GM04504 (cell line): ENCODE measurements at places on chromosomes 2 and 18.

- DNase-seq, result no peak
These were observed 256.4 kb downstream of the SP3 start for GRCh38 chr2:173708806-173709205.

GRCh38 chr2:215358891-215359575 lies 47.2 kb downstream of the ATIC start:
- DNase-seq, result no peak

DNA sequence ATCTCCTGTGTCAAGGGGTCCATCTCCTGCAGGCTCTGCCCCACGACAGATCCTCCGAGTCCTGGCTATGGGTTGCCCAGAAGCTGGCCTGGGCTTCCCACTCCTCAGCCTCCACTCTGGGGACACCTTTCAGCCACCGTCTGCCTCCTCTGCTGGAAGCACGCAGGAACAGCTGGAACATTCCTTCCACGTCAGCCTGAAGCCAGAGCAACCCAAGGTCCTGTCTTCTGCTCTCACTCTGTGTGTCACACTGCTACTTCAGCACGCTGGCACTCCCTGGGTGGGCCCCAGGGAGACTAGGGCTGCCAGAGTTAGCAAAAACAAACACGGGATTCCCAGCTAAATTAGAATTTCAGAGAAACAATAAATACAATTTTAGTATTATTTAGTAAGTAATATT lies 148.8 kb downstream of the HRH4 start:
- no peak for DNase-seq

GRCh38 chr2:42013409-42013808 lies 34.4 kb upstream of the PKDCC start:
- DNase-seq, result no peak

DNA sequence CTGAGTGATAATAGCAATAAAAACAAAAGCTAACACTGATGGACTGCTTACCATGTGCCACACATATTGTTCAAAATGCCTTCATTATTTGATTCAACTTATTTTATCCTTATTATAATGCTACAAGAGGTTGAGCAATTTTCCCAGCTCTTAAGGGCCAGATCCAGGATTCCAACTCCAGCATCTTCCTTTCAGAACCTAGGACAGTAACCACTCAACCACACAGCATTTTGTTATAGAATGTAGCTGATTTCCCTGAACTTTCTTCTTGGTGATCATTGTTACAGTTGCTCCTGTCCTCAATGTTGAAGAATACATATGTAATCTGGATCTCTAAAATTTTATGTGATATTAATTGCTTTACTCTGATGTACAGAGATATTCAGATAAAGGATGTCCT lies 341.7 kb downstream of the PIK3C3 start:
- DNase-seq, result no peak

DNA sequence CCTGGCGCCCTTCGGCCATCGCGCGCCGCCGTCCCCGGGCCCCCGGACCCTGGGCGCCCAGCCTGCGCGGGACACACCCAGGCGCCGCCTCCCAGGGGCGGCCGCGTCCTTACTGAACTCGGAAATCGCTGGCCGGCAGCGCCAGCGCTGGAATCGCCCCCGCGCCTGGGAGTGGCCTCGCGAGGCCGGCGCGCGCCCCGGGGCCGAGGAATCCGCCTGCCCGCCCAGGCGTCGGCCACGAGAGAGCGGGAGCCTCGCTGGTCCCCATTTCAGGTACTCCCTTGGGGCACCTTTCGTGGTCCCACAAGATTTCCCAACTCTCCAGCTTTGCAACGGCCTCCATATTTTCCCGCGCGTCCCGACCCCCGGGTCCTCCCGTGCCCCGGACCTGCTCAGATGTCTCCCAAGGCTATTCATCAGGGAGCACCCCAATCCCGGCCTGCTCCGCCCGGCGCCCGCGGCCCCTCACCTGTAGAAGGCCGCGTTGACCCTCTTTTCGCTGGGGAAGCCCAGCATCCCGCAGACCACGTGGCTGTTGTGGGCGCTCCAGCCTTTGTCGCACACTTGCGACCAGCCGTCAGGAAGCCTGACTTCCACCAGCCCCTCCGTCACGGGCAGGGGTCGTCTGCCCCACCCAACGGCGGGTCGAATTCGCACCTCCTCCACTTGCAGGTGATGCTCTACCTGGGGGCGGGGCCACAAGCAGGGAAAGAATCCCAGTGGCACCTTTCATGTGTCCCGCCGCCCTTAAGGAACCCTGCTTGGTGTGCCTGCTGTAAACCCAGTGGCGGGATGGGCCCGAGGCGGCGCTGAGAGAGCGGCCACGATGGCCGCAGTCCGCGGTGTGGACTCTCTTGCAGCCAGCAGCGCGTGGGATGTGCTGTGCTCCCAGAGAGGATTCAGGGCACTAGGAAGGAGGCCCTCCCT lies 4.6 kb downstream of the LOXL3 start:
- no peak for DNase-seq

DNA sequence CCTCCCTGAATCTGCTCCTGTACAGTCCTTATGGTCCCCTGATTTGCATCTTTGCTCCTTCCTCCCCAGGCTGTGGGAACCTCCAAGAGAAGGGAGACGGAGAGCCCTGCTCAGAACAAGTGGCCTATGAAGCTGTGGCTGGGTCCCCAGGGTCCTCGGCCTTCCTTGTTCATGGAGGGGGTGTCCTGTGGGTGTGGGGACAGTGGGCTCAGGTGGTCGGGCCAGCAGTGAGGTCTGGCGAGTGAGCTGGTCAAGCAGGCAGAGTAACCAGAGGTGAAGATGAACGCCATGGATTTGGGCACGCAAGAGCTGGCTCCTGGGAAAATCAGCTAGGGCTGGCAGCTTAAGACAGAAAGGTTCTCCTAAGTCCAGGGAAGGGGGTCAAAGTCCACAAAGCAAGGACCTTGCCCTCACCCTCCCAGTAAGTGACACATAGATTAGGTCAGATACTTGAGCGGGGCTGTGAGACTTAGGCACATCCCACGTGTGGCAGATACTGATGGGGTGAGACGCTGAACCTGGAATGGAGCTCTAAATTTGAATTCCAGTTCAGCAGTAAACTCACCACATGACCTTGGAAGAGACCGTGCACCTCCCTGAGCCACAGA lies 24.8 kb downstream of the GNLY start:
- no peak for DNase-seq

- DNase-seq, result no peak
These were observed 13.3 kb upstream of the CYRIA start for GRCh38 chr2:16678964-16679363.

GRCh38 chr2:207075456-207075855 lies 90.3 kb downstream of the KLF7 start:
- no peak for DNase-seq

- DNase-seq, result no peak
These were observed 120.3 kb upstream of the LYPD1 start for GRCh38 chr2:132790207-132790785.

GRCh38 chr18:13464432-13465123 lies 246.0 kb downstream of the LDLRAD4 start:
- no peak for DNase-seq

DNA sequence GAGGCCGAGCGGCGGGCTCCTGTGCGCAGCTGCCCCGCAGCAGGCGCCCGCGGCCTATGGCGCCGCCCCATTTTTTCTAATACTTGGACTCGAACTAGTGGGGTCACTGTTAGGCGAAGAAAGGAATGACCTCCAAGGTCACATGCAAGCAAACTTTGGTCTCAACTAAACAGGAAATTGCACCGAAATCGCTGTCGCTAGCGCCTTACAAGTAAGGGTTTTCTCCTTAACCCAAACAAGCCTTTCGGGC lies 339 bp downstream of the ACAA2 start:
- peak; percentile 6 for DNase-seq

GRCh38 chr2:205748639-205749038 lies 66.3 kb downstream of the NRP2 start:
- no peak for DNase-seq

GRCh38 chr2:121160366-121160765 lies 124.6 kb downstream of the TFCP2L1 start:
- no peak for DNase-seq
